ENCODE measurements at places on chromosomes 13 and 19.

DNA sequence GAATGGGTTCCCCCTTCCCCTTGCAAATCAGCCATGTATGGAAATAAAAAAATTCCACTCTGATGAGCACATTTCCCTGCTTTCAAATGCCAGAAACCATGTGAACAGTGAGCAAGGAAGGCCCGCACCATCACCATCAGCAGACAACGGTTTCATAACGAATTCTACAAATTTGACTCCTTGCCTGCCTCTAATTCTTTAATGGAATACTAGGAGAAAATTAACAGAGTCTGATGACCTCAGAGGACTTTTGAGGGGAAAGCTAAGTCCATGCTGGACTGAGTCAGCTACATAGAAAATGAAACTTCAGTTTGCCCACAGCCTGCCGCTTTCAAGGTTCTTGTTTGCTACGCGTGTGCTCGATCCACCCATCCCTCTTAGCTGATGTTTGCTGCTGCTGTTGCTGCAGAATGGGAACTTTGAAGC, 46.7 kb upstream of the KL start:
- no peak for DNase-seq

- DNase-seq: no peak
These were observed 34.7 kb upstream of the RANBP3 start for GRCh38 chr19:6012426-6013170.

GRCh38 chr13:79989217-79989661, 351.7 kb downstream of the SPRY2 start:
- no peak for DNase-seq

- DNase-seq: no peak
These were observed 9.6 kb upstream of the ZNRF4 start for GRCh38 chr19:5445561-5446055.

- no peak for DNase-seq
These were observed 596.5 kb upstream of the KLF12 start for GRCh38 chr13:74730556-74731331.

GRCh38 chr13:101703838-101704237, 251.4 kb downstream of the ITGBL1 start:
- no peak for DNase-seq

GRCh38 chr13:97329331-97329730, 104.6 kb upstream of the RAP2A start:
- DNase-seq: no peak

- DNase-seq: no peak
These were observed 4.0 kb downstream of the POSTN start for GRCh38 chr13:37594550-37594949.

Measured in central memory CD4-positive, alpha-beta T cell (primary cell).